ENCODE measurements at places on chromosomes 5 and 9.

DNA sequence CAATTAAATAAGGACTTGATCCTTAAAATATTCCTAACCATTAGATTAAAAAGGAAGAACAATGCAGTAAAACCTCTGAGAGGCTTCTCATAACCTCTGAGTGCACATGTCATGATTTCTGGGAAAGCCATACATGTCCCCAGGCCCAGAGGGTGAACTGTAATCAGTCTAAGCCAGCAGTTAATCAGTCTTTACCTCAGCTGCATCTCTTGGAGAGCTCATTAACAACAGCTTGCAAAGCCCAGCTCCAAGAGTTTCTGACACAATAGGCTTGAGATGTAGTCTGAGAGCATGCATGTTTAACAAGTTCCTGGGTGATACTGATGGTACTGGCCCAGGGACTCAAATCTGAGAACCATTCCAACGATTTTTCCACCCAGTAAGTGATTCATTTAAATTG is 392.1 kb downstream of the DNAH5 start:
- no peak for DNase-seq

DNA sequence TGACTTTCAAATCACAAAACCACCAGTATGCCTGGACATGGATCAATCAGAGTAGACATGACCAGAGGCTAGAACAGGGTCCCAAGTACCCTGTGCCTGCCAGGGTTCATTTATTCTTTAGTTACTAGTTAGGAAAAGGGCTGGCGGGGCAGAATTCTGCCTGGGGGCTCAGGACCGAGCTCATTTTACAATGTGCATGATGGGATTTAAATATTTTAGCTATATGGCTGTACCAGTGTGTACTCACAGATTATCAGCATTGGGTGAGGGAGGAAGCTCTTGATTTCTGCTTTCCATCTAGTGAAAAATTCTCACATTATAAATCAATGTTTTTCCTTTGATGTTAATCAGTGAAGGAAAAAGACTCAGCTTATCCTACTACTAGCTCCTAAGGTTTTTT is 1511.1 kb downstream of the EFNA5 start:
- no peak for DNase-seq

DNA sequence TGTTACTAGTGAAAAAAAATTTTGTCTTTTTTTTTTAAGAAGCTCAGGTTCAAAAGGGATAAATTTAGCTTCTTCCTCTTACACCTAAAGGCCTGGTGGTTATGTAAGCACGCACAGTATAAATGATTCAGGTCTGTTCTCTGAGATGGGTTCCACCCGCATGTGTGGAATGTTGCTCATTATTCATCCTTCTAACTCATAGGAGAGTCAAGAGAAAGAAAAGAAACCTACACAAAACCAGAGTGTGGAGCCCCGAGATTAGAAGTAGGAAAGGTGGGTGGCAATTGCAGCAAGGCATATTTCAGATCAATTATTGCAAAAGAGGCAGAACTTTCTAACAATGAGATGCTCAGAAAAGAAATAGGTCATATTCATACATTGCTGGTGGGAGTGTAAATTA is 13.5 kb downstream of the PLAC8L1 start:
- no peak for DNase-seq

GRCh38 chr5:107121793-107122519 is 548.8 kb downstream of the EFNA5 start:
- DNase-seq = peak; percentile 32

GRCh38 chr5:143201589-143201988 is 201.9 kb downstream of the NR3C1 start:
- DNase-seq = no peak

- DNase-seq = no peak
Observed at GRCh38 chr9:89153232-89154017, 25.2 kb downstream of the SHC3 start.

- no peak for DNase-seq
Observed at GRCh38 chr9:76528642-76529190, 69.7 kb downstream of the GCNT1 start.

- DNase-seq = no peak
Observed at GRCh38 chr9:28888806-28889205, 1315.5 kb upstream of the C9orf72 start.

DNA sequence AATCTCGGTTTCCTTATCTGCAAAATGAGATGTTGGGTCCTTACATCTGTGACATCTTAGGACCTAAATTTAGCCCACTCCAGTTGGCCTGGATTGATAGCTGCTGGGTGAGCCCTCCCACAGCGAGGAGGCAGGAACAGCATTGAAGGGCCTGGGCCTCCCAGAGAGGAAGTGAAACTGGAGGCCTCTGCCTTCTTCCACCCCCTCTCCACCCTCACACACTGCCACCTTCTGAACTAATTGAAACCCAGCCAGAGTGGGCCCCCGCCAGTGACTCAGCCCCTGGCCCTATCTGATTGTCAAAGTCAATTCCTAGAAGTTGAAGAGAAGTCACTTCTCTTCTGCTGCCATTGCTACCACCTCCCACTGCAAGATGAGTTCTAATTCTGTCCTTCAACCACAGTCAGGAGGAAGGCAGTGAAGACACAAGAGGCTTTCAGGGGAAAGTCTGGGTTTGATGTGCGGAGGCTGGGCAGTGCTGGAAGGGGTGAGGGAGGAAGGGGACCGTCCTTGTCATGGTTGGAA is 55.2 kb upstream of the NEK6 start:
- no peak for DNase-seq

DNA sequence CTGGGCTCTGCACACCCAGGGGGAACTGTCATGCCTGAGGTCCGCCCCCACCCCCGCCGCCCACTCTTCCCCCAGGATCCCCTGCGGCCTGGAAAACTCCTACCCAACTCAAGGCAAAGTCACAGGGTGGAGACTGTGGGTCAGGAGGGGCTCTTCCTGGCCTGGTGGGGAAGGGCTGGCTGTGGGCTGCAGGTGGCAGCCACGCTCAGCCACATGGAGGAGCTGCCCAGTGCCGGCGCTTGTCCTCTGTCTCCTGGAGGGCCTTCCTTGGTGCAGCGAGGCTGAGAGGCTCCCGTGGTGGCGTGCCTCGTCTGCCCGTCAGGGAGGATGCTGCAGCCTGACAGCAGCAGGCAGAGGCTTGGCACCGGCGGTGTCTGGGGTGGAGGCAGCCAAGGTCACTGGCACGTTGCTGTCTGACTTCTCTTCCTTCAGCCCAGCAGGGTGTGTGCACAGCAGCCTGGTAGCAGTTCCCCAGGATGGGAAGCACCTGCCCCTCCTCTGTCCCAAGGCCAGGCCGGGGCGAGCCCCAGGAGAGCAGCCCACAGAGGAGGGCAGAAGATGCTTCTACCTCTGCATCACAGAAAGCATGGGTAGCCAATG is 78.1 kb downstream of the ADAMTS2 start:
- no peak for DNase-seq

DNA sequence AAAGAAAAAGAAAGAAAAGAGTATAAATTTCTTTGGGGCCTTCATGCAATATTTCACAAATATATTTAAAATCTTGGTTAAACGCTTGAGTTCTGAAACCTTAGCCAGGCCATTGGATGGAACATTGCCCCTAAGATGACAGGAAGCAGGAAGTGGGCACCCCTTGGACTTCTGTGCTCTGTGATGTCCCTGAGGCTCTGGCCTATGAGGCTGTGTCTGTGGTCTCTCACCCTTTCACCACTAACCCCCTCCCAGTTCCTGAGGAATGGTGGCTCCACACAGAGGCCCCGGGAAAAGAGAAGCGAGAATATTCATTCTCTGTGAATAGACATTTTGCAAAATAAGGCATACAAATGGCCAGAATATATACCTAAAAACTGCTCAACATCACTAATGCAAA is 320.5 kb upstream of the PANK3 start:
- DNase-seq = no peak

DNA sequence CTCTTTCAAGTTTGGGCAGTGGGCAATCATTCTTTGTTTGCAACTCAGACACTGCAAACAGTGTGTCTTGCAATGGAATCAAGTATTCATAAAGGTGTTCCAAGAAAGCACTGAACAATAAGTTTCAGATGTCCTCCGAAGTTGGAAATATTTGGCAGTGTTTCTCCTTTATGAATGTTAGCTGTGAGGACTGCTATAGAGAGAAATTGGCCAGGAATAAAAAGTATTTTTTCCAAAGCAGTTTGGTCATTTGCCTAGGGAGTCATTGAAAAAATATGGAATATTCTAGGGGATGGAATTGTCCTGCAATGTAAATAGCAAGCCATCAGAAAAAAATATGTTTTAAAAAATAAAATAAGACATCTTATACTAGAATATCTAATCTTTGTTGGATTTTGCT is 688.6 kb upstream of the SEMA6A start:
- no peak for DNase-seq

GRCh38 chr5:157477814-157478494 is 17.9 kb downstream of the NIPAL4 start:
- no peak for DNase-seq

GRCh38 chr9:82934949-82935348 is 128.0 kb downstream of the RASEF start:
- DNase-seq = no peak

DNA sequence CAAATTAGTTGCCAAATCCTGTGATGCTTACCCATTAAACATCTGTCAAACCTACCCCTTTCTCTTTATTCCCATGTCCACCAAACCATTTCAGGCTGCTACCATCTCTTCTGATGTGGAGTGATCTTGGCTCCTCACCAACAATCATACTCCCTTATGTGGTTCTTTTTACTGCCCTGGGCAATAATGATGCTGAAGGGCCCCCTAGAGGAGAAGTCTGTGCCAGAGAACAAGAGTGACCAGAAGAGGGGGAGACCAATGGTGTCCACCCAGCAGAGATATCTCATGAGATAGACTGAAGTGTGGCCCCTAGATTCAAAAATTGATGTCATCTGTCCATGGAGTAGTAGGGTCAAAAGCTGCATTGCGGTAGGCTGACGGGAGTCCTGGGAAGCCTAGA is 10.9 kb downstream of the LRRC70 start:
- DNase-seq = no peak

- peak; percentile 48 for DNase-seq
Observed at GRCh38 chr9:14526504-14526903, 166.7 kb downstream of the ZDHHC21 start.

DNA sequence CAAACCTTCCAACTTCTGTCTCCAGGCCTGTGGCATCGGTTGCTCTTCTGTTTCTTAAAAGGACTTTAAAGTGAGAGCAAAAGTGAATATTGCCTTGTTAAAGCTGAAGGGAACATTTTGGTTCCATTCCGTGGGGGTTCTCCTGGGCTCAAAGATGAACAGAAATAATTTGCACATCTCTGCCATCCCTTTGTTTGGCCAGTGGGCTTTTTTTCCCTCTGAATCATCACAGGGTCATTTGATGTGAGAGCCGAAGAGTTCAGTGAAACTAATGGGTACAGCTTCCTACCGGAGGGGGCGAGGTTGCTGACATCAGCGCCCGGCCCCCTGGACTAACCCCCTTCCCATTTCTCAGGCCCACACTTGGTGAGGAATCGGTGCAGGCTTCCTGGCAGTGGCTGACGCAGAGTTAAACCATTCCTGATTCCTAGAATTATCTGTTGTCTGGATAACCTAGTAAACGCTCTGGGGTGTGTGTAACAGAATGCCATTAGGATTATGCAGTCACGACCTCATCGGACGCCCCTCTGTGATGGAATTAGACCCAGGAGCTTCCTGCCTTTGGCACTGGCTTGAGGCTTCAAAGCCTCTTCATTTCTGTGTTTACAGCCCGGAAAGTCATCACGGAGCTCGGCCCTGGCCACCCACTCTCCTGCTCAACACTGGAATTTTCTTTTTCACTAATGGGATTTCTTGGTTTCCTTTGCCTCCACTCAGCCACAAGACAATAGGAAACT is 61.6 kb upstream of the RPL26L1 start:
- DNase-seq = no peak

DNA sequence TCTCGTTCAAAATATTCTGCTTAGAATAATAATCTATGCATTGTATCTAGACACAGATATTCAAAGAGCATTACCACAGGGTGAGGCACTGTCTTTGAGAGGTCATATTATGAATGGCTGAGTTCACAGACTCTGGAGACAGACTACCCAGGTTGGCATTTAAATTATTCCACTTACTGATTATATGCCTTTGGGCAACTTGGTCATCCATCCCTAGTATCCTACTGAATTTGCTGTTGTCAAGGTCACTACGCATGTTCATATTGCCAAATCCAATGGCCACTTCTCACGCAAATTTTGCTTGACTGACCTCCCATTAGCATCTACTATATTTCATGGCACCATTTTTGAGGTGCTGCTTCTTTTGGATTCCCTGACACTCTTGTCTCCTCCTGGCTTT is 498.6 kb upstream of the TLE4 start:
- no peak for DNase-seq

DNA sequence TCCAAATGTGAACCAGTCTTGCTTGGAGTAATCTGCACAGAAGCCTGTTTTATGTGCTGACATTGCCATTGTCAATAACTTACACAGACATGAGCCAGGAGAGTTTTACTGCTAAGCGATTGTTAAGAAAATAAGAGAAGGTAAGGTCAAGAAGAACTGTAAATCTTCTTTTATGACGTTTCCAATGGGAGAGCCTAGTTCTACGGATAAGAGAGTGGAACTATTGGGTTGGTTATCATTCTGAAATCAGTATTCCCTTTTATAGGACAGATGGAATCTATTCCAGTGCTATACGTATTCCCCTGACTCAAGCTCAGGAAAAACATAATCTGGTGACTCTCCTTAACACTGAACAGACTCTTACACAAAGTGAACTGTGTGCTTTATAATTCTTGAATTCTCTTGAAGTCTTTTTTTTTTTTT is 137.9 kb upstream of the OTULINL start:
- no peak for DNase-seq

DNA sequence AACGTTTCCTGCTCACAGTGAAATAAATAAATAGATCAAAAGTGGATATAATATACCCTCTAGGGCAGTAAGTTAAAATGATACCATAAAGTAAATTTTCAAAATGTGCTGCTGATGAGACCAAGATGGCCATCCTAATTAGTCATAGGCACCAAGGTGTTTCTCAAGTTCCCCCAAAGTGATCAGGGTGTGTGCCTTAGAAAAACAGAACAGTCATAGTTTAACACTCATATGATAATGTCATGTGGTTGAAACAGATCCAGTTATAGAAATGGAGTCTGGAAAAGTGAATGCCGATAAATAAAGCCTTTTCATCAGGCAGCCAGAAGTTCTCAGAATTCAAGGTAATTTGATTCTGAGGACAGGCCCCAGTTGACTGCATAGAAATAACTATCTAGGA is 161.5 kb upstream of the CDKN2B start:
- DNase-seq = no peak

- peak; percentile 30 for DNase-seq
Observed at GRCh38 chr5:62143268-62144229, 162.5 kb upstream of the KIF2A start.

GRCh38 chr9:130295945-130296782 is 30.6 kb downstream of the HMCN2 start:
- no peak for DNase-seq

GRCh38 chr9:105360344-105360743 is 87.5 kb upstream of the FSD1L start:
- no peak for DNase-seq

GRCh38 chr5:31192442-31192841 is 1.0 kb upstream of the CDH6 start:
- no peak for DNase-seq

DNA sequence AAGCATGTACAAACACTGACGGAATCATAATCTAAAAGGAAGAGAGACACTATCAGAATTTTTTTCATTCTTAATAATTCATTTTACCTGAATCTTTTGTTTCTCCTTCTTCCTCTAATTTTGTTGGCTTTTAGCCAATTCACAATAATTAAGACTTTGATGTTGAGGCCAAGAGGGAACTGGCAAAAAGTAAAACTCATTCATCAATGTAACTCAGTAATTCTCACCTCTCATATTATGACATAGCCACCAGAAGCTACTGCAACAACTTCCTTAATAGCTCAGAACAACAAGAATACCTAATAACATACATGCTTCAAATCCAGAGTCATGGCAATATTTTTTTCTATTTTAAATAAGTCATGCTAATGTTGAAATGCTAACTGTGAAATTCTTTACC is 64.5 kb downstream of the MCTP1 start:
- DNase-seq = no peak

Measured in G401 (cell line).